CD8-positive, alpha-beta memory T cell (primary cell): ENCODE measurements at places on chromosomes 7 and 10. TPM values are rescaled to one million over a fixed set of nuclear protein-coding genes. Genes with fewer than 3 reads are reported as not detected.

GRCh38 chr7:46565253-46566096, 644.4 kb upstream of the IGFBP3 start:
- H3K27ac ChIP-seq, result no peak overlapping the region
- no peaks in the 10 kb centered on the region for H3K27me3 ChIP-seq
- no peaks in the 10 kb centered on the region for H3K4me1 ChIP-seq
- no peak for DNase-seq
- no peak overlapping the region for H3K4me3 ChIP-seq
- no peaks in the 10 kb centered on the region for H3K36me3 ChIP-seq

The TSPAN15 gene
- total RNA-seq, result 2.4 TPM

DNA sequence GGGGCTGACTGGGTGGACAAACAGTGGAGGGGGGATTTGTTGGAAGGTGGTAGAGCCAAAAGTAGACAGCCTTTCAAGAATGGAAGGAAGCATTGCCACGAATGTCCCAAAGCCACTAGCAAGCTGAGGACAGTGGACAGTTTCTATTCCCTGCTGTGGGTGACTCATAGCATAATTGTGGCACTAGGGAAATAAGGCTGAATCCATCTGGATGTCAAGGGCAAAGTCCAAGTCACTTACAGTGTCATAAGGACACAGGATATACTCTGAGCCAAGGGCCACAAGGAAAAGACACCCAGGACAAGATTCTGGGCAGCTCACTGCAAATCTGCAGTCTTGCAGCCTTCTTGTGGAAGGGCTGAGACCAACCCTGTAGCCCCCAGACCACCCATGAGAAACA, 79.7 kb downstream of the FRMPD2 start:
- no peaks in the 10 kb centered on the region for H3K36me3 ChIP-seq
- no peaks in the 10 kb centered on the region for H3K4me1 ChIP-seq
- H3K4me3 ChIP-seq, result no peak overlapping the region
- no peak overlapping the region for H3K27ac ChIP-seq
- no peaks in the 10 kb centered on the region for H3K27me3 ChIP-seq
- no peak for DNase-seq

DNA sequence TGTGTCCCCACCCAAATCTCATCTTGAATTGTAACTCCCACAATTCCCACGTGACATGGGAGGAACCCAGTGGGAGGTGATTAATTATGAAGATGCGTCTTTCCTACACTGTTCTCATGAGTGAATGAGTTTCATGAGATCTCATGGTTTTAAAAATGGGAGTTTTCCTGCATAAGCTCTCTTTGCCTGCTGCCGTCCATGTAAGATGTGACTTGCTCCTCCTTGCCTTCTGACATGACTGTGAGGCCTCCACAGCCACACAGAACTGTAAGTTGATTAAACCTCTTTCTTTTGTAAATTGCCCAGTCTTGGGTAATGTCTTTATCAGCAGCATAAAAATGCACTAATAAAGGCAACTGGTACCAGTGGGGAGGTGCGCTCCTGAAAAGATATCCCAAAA, 67.7 kb upstream of the DRGX start:
- H3K4me1 ChIP-seq, result no peaks in the 10 kb centered on the region
- H3K4me3 ChIP-seq, result no peak overlapping the region
- H3K27me3 ChIP-seq, result no peaks in the 10 kb centered on the region
- H3K27ac ChIP-seq, result no peak overlapping the region

The PSMA2 gene
- 176 TPM for total RNA-seq

DNA sequence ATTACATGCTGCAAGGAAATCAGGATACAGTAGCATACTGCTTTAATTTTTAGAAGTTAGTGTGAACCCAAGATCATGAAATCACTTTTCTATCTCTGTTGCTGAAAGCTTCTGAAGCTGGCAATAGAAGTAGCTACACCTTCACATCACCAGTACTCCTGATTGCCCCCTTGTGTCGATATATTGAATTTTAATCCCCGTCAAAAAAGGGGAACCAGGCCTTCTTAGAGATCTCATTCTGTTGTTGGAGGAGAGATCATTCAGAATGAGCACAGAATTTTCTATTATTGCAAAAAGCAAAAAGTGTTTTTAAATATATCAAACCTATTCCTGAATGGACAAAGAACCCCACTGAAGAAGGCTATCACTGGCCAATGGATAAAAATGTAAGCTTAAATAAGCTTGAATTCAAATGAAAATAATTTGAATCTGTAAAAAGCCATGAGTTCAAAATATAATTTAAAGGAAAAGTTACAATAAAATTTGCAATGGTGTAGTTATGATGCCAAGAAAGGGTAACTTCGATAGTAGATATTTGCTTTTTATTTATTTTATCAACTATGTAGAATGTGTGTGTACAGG, 39.7 kb upstream of the TEX47 start:
- no peak overlapping the region for H3K27ac ChIP-seq
- no peaks in the 10 kb centered on the region for H3K27me3 ChIP-seq
- no peak for DNase-seq
- H3K36me3 ChIP-seq, result no peaks in the 10 kb centered on the region
- H3K4me3 ChIP-seq, result no peak overlapping the region

The AKR1C4 gene
- not detected for total RNA-seq

DNA sequence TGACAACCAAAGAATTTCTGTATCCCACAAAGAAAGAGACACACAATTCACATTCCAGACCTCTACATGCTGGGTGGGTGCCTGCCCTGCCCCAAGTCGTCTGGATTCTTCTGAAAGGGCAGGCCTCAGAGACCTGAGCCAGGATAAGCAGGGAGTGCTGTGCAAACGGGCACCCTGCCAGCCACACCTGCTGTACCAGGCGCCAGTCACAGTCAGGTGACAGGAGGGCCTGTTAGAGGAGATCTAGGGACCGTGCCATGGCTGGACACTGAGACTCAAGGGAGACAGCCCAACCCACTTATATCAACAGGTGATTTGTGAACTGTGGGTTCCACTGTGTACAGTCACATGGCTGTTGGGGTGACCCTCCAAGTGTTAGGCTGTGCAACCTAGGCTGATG, 103.1 kb upstream of the AFAP1L2 start:
- no peak for DNase-seq
- H3K36me3 ChIP-seq, result peaks cover 3% of the 10 kb centered on the region
- no peak overlapping the region for H3K4me3 ChIP-seq
- peaks cover 76% of the 10 kb centered on the region for H3K4me1 ChIP-seq
- H3K27ac ChIP-seq, result no peak overlapping the region

The OR2A5 gene
- total RNA-seq, result not detected

- H3K27ac ChIP-seq, result no peak overlapping the region
- no peaks in the 10 kb centered on the region for H3K36me3 ChIP-seq
- no peak overlapping the region for H3K4me3 ChIP-seq
- DNase-seq, result no peak
- H3K4me1 ChIP-seq, result no peaks in the 10 kb centered on the region
Observed at GRCh38 chr10:131022369-131022768, 289.2 kb downstream of the TCERG1L start.

DNA sequence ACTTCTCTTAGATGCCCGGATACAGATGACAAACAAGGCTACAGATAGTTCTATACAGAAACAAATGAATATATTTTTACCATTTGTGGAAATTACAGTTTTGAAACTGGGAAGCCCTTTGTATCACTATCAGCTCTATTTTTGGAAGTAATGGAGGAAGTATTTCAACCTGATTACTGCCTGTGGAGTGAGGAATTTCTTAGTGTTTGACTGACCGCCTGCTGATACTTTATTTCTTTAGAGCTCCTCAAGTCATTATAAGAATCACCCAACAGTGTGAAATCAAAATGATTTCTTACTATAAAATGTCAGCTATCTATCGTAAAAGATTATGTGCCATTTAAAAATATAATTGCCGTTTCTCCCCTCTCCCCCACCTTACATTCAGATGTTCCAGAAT, 290.9 kb downstream of the SDK1 start:
- H3K4me3 ChIP-seq, result no peak overlapping the region
- no peaks in the 10 kb centered on the region for H3K27me3 ChIP-seq
- DNase-seq, result no peak
- H3K36me3 ChIP-seq, result no peaks in the 10 kb centered on the region
- no peaks in the 10 kb centered on the region for H3K4me1 ChIP-seq

- H3K4me1 ChIP-seq, result no peaks in the 10 kb centered on the region
- no peak for DNase-seq
- H3K36me3 ChIP-seq, result no peaks in the 10 kb centered on the region
- no peak overlapping the region for H3K27ac ChIP-seq
Observed at GRCh38 chr10:4147245-4147644, 362.2 kb upstream of the KLF6 start.

DNA sequence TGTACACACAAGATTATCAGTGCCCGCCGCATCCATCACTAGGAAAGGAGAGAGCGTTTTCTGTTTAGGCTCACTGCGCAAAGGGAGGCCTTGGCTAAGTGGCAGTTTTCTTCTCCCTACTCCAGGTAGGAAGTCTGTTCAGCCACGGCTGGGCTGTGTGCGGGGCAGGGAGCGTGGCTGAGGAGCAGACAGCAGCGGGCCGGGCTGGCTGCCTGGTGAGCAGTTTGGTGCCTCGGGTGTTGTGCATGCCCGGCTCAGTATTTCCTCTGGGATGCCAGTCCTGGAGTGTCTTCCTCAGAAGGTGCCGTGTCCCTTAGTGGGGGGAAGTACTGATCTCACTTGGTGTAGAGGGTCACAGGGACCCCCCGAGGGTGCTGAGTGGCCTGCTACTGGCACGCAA, 114.4 kb downstream of the NT5C2 start:
- H3K4me3 ChIP-seq, result no peak overlapping the region
- no peak for DNase-seq
- H3K27me3 ChIP-seq, result no peaks in the 10 kb centered on the region
- H3K4me1 ChIP-seq, result no peaks in the 10 kb centered on the region
- H3K27ac ChIP-seq, result no peak overlapping the region
- peaks cover 5% of the 10 kb centered on the region for H3K36me3 ChIP-seq

The ITGA8 gene
- total RNA-seq, result not detected

GRCh38 chr7:5626498-5626897, 155.0 kb downstream of the RNF216 start:
- H3K27ac ChIP-seq, result no peak overlapping the region
- peaks cover 17% of the 10 kb centered on the region for H3K4me1 ChIP-seq
- DNase-seq, result no peak
- no peaks in the 10 kb centered on the region for H3K27me3 ChIP-seq

GRCh38 chr10:109933984-109934565, 10.8 kb upstream of the XPNPEP1 start:
- H3K27me3 ChIP-seq, result no peaks in the 10 kb centered on the region
- no peak overlapping the region for H3K27ac ChIP-seq
- H3K36me3 ChIP-seq, result no peaks in the 10 kb centered on the region
- DNase-seq, result peak; percentile 75
- peaks cover 60% of the 10 kb centered on the region for H3K4me1 ChIP-seq
- peak overlapping the region; percentile 10 for H3K4me3 ChIP-seq

GRCh38 chr7:156545979-156546378, 94.6 kb upstream of the RNF32 start:
- no peak for DNase-seq
- no peaks in the 10 kb centered on the region for H3K27me3 ChIP-seq
- no peak overlapping the region for H3K27ac ChIP-seq
- H3K4me3 ChIP-seq, result no peak overlapping the region
- no peaks in the 10 kb centered on the region for H3K4me1 ChIP-seq
- no peaks in the 10 kb centered on the region for H3K36me3 ChIP-seq

The NUTM2A gene
- 0.40 TPM for total RNA-seq

The ACHE gene
- 0.20 TPM for total RNA-seq

DNA sequence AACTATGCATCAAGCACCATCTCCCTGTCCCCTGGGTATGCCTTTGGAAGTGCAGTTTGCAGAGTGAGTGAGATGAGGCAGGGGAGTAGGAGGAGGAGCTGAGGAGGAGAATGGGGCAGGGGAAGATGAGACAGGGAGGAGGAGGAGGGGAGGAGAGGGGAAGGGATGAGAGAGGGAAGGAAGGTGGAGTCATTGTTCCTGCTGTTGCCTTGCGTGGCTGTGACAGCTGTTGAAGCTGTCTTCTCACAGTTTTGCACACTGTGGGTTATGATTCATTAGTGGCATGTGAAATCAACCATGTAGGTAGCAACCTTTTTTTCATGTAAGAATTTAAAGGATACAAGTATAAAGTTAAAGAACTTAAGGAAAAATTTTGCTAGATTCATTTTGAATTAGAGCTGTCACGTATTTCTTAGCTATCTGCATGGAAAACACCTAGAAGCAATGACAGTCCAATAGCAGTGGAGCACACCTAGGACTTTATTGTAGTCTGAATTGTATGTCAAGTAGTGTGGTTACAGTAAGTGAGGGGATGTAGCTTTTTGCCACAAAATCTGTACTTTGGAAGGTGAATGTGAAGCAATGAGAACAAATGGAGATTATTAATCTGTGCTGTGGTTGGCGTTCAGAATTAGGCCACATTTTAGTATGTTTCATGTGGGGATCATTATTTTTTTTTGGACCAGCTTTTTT, 21.7 kb downstream of the CCM2 start:
- peaks cover 31% of the 10 kb centered on the region for H3K4me1 ChIP-seq
- H3K27me3 ChIP-seq, result no peaks in the 10 kb centered on the region

The MMD2 gene
- not detected for total RNA-seq

GRCh38 chr7:102255916-102256315, 30.8 kb upstream of the SH2B2 start:
- no peaks in the 10 kb centered on the region for H3K27me3 ChIP-seq
- H3K4me3 ChIP-seq, result no peak overlapping the region
- no peaks in the 10 kb centered on the region for H3K36me3 ChIP-seq
- no peak overlapping the region for H3K27ac ChIP-seq
- DNase-seq, result no peak

The CALML5 gene
- not detected for total RNA-seq

DNA sequence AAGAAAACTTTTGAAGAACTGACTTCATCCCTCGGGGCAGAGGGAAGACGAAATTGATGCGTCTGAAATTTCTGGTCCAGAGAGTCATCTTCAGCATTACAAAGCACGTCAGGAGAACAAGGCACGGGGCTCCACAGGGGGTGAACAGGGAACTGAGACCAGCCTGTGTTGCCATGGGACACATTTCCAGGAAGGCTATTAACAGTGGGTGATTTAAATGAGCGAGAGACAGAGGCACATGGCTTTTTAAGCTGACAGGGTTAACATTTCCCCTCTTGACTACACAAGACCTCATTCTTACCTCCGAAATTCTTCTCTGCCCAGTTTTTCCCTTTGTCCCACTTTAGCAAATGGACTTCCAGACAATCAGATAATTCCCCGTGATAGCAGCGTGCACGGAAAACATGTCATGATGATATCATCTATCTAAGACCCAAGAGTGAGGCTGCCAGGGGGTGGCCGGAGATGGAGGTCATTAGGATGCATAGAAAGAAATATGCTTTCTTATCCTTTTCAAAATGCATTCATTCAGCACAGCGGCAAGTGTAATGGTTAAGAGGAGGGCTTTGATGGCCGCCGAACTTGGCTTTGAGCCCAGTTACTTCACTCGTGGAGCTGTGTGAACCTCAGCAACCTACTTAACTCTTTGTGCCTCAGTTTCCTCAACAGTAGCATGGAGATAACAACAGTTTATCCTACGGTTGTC, 248.0 kb downstream of the PRPF18 start:
- no peak for DNase-seq
- no peak overlapping the region for H3K4me3 ChIP-seq
- no peaks in the 10 kb centered on the region for H3K27me3 ChIP-seq
- H3K36me3 ChIP-seq, result no peaks in the 10 kb centered on the region

The SEMA3E gene
- total RNA-seq, result not detected

The TBXAS1 gene
- total RNA-seq, result 2.1 TPM

The LRRC4 gene
- 0.51 TPM for total RNA-seq
